ENCODE measurements at places on chromosomes 4 and X.

GRCh38 chrX:48905090-48905790 is 6.2 kb downstream of the SLC35A2 start:
- no peak for DNase-seq

- no peak for DNase-seq
These were observed 138.4 kb downstream of the SCFD2 start for GRCh38 chr4:53227451-53227850.

- peak; percentile 25 for DNase-seq
These were observed 48.9 kb upstream of the FAM47B start for GRCh38 chrX:34893741-34894140.

DNA sequence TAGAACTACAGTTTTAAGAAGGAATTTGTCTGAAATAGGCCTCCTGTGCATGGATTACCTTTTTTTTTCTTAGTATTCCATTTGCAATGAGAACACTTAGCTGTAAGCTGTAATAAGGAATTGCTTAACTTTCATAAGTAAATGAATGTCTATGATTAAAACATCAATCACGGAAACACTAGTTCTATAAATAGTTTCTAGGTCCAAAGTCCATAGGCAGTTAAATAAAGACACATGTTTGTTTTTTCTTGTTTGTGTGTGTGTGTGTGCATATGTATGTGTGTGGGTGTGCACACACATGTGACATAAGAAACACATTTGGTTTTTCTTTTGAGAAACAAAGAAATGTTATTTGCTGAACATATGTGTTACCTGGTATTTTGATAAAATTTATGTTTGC is 11.2 kb downstream of the GPRIN3 start:
- no peak for DNase-seq

GRCh38 chr4:179095585-179096221 is 1653.5 kb upstream of the AGA start:
- peak; percentile 1 for DNase-seq

DNA sequence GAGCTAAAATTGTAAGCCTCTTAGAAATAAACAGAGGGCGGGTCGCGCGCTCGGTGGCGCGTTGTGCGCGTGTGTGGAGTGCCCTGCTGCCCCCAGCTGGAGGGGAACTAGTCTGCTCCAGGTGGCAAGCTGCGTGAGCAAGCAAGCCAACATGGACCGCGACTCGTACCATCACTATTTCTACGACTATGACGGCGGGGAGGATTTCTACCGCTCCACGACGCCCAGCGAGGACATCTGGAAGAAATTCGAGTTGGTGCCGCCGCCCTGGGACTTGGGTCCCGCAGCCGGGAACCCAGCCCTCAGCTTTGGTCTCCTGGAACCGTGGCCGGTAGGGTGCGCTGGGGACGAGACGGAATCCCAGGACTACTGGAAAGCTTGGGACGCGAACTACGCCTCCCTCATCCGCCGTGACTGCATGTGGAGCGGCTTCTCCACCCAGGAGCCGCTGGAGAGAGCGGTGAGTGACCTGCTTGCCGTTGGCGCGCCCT is 66.1 kb downstream of the DNAAF6 start:
- peak; percentile 2 for DNase-seq

DNA sequence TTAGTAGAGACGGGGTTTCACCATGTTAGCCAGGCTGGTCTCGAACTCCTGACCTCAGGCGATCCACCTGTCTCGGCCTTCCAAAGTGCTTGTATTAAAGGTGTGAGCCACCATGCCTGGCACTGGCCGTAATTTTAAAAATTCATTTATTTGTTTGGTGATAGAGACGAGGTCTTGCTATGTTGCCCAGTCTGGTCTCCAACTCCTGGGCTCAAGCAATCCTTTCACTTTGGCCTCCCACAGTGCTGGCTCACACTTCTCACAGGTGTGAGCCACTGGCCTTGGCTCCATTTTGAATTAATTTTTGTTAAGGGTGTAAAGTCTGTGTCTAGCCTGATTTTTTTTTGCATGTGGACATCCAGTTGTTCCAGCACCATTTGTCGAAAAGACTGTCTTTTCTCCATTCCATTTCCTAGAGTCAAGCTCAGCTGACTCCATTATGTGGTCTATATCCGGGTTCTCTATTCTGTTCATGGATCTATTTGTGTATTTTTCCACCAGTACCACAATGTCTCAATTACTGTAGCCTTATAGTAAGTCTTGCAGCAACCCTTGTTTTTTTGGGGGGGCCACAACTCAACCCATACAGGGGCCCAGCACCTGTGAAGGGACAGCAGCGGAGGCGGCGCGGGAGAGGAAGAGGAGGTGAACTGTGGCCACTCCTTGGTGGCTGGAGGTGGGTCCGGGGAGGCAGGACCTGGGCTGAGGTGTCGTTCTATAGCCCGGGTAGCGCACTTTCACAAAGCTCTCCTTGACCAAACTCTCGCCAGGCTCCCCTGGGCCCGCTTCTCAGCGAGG is 1.5 kb upstream of the NSD2 start:
- no peak for DNase-seq

DNA sequence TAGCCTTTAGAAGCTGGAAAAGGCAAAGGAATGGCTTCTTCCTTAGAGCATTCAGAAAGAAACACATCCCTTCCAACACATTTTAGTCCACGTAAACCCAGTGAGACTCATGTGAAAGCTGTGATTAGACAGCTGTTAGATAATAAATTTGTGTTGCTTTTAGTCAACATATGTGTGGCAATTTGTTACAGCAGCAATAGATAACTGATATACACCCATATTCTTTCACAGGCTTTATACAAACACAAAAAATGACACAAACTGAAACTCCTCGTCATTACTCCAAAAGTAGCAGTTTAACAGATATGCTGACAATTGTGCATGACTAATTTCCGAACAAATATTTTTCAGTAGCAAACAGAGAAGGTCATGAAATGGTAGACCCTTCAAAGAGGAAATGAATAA is 65.3 kb downstream of the ANTXR2 start:
- no peak for DNase-seq

DNA sequence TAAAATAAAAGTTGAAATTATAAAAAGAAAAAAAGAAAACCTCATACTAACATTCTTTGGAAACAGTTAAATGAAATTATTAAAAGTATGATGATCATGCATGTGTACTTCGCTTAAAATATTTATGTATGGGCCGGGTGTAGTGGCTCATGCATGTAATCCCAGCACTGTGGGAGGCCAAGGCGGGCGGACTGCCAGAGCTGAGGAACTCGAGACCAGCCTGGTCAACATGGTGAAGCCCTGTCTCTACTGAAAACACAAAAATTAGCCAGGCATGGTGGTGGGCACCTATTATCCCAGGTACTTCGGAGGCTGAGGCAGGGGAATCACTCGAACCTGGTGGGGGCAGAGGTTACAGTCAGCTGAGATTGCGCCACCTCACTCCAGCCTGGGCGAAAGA is 952.2 kb upstream of the FTHL17 start:
- no peak for DNase-seq

DNA sequence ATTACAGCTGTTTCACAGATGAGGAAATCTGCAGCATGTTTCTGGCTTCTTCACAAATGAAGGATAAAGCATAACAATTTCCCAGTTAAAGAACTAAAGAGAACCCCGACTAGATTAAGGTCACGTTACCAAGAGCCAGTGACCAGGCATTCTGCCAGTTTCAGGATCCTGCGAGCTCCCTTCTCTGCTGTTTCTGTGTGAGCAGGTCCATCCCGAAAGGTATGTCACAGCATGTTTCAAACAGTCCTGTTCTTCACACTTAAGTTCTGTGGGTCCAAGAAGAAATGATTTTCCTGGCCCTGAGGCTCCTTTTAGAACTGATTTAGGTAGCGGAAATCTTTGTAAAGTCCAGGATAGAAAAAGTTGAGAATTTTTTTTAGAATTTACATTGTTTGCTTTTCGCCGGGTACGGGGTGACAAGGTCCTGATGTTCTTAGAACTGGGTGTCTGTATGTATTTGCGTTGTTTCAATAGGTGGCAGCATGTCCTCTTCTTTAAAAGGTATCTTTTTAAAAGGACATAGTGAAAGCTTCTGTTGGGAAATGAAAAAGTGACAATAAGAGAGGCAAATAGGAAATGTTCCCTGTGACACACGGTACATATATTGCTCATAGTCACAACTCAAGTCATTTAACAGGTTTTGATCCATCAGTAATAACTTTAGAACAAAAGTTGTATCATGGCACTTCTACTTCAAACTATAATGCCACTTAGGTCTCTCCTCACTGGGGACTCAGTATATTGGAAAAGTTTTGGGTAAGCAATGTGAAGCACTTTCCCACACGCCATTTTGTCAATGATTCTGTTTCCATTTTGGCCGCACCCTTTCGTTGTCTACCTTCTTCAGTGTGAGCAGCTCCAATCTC is 18.4 kb downstream of the IL21 start:
- DNase-seq = peak; percentile 71

DNA sequence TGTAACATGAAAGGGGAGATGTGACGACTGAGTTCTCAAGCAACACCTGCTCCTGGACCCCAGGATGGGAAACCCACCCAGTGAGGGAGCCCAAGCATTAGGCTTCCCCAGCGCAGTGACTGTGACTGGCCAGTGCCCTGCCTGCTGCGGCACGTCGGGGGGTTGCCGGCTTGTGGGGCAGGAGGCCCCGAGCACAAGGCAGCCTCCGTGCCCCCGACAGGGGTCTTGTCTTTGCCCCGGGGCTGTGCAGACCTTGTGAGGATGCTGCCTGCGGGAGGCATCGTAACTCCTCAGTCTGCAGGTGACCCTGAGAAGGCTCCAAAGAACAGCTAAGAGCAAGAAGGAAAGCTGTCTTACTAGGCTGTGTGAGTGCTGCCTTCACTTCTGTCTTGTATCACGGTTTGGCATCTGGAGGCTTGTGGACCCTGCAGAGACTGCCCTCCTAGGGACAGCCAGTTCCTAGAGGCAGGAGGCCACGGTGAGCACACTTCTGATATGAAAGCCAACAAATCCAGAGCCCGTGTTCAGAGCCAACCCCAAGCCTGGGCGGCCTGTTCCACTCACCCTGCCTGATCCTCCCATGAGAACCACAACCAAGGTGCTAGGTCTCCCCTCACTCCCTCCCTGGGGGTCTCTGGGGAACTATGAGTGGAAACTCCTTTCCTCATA is 47.7 kb downstream of the FGFRL1 start:
- DNase-seq = no peak

- no peak for DNase-seq
These were observed 132.7 kb downstream of the GATB start for GRCh38 chr4:151628001-151628608.

- no peak for DNase-seq
These were observed 523.2 kb upstream of the EPHA5 start for GRCh38 chr4:66193487-66193886.

- peak; percentile 42 for DNase-seq
These were observed 70.2 kb downstream of the CLDN22 start for GRCh38 chr4:183249854-183250253.

DNA sequence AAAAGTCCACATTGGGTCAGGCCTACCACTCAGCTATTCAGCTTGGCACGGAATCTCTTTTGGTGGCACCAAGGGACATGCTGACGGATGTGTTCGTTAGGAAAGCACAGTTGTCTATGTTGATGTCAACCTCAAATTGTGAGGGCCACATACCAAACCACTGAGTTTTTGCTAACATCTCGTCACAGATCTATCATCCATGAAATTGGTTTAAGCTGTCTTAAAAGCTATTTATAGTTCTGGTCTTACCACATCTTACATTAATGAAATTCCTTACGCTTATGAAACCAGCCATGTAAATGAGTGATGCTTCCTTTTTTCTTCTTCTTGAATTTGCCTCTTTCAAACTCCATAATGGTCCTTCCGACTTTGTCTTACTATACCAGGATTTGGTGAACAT is 101.5 kb downstream of the MGST2 start:
- no peak for DNase-seq

DNA sequence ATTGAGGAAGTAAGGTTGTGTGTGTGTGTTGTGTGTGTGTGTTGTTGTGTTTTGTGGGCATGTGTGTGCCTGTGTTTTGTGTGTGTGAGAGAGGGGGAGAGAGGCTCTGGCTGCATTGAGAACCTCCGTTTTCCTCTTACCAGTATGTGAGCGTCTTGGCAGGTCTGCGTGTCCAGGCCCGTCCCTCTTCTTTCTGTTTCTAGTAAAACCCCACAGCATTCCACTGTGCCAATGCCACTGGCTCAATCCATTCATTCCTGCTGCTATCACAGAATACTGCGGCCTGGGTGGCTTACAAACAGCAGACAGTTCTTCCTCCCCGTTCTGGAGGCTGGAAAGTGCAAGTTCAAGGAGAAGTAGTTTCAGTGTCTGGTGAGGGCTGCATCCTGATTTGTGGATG is 15.5 kb upstream of the HTRA3 start:
- DNase-seq = no peak

- DNase-seq = no peak
These were observed 133.1 kb downstream of the JADE1 start for GRCh38 chr4:128942607-128943006.

GRCh38 chrX:48086082-48086481 is 14.6 kb upstream of the ZNF630 start:
- no peak for DNase-seq

- peak; percentile 81 for DNase-seq
These were observed 228.5 kb downstream of the PCDH7 start for GRCh38 chr4:30948653-30949052.

DNA sequence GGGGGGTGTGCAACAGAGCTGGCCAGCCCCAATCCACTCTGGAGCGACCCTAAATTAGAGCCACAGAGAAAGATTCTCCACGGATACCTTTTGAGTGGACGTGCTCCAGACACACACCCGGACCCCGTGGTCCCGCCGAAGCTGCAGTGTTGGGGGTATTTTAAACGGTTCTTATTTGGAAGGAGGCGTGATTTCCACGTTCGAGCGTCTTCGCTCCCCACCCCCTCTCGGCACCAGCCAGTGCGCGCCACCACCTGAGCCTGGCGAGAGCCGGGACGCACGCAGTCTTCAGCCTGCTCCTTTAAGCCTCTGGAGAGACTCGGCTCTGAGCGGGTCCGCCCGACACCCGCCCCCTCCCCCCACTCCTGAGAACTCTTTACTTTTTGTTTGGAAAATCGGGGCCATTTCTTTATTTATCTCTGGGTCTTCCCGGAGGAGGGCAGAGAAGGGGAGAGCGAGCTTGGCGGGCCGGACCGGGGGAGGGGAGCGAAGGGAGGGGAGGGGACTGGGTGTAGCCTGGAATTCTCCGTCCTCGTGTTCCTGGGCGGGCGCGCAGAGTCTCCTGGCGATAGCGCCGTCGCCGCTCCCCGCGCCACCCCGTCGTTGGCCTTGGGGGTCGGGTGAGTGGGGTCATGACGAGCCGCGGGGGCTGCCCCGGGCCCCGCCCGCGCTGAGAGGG is 668 bp upstream of the PTCHD1 start:
- no peak for DNase-seq

GRCh38 chrX:68732906-68733493 is 85.5 kb downstream of the STARD8 start:
- DNase-seq = peak; percentile 56

- peak; percentile 70 for DNase-seq
These were observed 19.1 kb downstream of the SH3BP2 start for GRCh38 chr4:2811830-2812611.

- peak; percentile 83 for DNase-seq
These were observed 599 bp downstream of the NUP54 start for GRCh38 chr4:76147454-76148141.

- no peak for DNase-seq
These were observed 142.8 kb downstream of the MGST2 start for GRCh38 chr4:139808381-139808807.
